ENCODE measurements at places on chromosomes 7 and 10.

GRCh38 chr10:30154561-30154960 is 95.2 kb upstream of the JCAD start:
- no peak for DNase-seq

DNA sequence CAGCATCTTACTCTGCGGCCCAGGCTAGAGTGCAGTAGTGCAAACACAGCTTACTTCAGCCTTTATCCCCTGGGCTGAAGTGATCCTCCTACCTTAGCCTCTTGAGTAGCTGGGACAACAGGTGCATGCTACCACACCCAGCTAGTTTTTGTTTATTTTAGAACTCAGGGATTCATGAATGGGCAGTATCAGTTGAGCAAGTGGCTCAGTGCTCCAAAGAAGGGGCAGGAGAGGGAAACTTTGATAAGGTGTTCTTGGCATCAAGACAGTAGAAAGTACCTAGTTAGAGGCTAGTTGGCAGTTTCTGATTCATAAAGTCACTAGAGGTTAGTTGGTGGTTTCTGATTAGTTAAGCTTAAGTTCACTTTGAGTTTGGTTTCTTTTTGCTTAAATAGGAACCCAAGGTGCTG is 18.4 kb downstream of the TRIM24 start:
- no peak for DNase-seq

GRCh38 chr10:91163869-91164474 is 56.5 kb upstream of the PCGF5 start:
- peak; percentile 18 for DNase-seq

- DNase-seq = no peak
Observed at GRCh38 chr10:132447446-132448247, 50.6 kb downstream of the PWWP2B start.

GRCh38 chr10:22942437-22942836 is 14.6 kb downstream of the ARMC3 start:
- no peak for DNase-seq

GRCh38 chr10:93742633-93743349 is 14.9 kb upstream of the LGI1 start:
- no peak for DNase-seq

GRCh38 chr7:3861941-3862340 is 560.9 kb downstream of the SDK1 start:
- DNase-seq = no peak

DNA sequence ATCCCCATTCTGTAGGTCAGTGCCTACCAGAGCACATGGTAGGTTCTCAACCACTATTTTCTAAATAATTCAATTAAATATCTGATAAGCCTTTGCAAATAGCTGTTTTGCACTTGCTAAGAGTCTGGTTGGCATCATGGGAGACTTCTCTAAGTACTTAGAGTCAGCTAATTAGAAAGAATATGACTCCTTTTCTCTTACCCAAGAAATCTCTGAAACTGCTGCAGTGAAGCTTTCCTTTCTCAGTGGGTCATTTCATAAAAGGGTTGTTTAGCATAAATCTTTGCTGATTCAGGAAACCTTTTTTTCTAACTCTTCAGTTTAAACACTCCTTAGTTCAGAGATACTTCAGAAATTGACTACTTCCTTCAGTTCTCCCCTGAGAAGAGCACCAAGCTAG is 438.9 kb downstream of the ADRA2A start:
- no peak for DNase-seq

- DNase-seq = no peak
Observed at GRCh38 chr7:55241958-55242357, 123.2 kb upstream of the LANCL2 start.

GRCh38 chr7:24291271-24291670 is 7.3 kb downstream of the NPY start:
- no peak for DNase-seq

GRCh38 chr10:77004917-77005564 is 632.6 kb downstream of the KCNMA1 start:
- DNase-seq = no peak

DNA sequence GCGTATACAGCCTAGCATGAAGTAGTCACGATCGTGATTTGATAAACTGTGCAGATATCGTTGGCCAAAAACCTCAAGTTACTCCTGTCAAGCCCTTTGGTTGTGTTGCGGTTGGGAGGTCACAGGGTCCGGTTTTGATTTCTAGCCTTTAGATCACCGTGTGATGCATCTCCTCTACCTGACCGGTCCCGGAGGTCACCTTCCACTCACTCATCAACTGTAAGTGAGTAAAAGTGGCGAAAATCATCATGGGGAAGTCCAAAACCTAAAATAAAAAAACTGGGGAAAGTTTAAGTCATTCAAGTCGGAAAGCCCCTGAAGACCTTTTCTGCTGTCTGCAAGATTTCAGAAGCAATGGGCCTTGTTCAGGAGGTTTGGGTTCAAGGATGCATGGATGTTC is 62.8 kb downstream of the ADARB2 start:
- no peak for DNase-seq

DNA sequence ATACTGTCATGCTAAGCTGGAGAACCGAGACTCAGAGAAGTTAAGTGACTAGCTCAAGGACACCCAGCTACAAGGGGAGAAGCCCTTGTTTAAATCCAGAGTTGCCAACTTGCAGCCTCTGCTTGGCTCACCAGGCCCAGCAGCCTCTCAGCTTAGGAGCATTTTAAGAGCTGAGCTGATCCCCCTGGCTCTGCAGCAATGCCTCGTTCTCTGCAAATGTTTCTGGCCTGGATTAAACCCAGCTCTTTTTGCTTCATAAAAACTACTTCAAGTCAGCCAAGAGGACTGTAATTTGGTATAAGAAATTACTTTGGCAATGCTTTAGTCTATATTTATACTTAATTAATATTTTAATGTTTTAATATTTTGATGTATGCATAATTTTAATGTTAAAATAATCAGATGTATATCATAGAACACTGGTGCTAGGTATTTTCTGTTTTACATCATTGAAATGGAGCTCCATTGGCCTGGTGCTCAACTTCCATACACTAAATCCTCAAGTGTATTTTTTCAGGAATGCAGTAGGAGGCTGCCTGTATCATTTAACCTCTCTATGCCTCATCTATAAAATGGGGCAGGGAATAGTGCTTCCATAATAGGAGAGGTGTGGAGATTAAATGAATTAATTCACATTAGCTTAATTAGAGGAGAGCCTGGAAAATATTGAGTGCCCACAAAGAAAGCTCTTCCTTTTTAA is 184.2 kb downstream of the EMX2 start:
- DNase-seq = no peak

DNA sequence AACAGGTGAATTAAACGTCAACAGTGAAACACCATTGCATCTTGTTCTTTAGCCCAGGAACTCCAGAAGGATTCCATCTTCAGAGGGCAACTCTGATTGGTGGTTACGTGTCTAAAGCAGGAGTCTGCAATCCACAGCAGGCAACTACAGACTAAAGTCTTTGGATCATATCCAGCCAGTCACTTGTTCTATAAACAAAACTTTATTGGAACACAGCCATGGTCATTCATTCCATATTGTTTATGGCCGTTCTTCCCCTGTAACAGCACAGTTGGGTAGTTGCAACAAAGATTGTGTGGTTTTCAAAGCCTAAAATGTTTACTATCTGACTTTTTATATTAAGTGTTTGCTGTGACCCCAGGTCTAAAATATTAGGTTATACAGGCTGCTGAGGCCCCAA is 94.7 kb upstream of the IMMP2L start:
- DNase-seq = no peak

- DNase-seq = no peak
Observed at GRCh38 chr7:157845203-157845835, 508.5 kb downstream of the DNAJB6 start.

GRCh38 chr10:32846974-32847373 is 111.1 kb downstream of the ITGB1 start:
- DNase-seq = no peak

DNA sequence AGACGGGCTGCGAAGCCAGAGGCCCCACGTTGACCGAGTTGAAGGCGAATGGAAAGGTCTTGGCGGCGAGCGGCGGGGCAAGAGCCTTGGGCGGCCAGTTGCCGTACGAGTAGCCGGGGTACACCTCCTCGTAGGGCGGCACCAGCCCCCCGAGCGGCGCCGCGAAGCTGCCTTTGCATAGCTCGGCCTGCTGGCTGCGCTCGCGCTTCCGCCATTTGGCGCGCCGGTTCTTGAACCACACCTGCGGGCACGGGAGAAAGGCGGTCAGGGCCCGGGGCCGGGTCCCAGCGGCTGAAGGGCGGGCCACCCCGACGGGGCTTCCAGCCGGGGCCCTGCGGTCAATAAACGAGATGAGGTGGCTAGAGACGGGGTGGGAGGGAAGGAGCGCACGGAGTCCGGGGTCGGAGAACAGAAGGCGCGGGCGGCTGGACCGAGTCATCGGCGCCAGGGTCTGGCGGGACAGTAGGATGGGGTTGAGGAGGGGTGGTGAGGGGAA is 4.8 kb downstream of the ELOVL3 start:
- peak; percentile 16 for DNase-seq

GRCh38 chr10:62847433-62847832 is 31.3 kb upstream of the EGR2 start:
- DNase-seq = no peak

DNA sequence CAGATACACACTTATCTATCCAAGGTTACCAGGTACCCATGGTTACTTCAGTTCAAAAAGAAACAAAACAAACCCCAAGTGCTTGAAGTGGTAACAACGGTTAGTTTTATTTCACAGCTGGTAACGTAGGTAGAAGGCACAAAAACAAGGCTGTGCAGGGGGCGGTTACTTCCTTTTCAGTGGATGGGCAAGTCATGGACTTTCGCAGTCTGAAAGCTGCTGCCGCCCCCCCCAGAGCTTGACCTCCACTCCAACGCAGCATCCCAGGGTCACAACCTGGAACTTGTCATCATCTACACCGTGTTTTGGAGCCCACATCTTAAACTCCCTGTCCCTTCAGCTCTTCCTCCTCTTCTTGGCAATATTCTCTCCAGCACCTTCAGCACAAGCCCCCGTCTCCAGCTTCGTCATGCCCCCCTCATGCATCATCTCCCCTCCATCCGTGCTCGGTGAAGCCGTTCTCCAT is 181.2 kb upstream of the ITGB1 start:
- DNase-seq = no peak

DNA sequence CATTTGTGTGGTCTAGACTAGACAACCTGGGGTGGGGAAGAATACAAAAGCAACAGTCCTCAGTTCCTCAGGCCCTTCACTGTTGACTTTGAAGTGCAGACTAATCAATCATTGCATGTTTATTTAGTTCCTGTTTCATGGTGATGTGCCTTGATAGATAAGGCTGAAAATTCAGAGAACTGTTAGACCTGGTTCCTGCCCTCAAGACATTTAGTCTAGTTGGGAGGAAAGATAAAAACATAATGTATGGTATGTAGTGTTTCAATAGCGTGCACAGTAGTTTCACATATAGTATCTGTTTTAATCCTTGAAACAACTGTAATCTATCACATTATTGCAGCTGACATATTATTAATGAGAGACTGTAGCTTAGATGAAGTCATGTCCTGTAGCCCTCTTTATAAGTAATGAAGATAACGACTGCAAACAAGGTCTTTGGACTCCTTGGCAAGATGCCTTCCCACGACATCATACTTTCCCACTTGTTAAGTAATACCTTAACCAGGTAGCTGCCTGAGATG is 124.0 kb downstream of the CELF2 start:
- no peak for DNase-seq

Data from COR-L47 (cell line).